Stimulated activated CD4-positive, alpha-beta T cell treated with anti-CD3 and anti-CD28 coated beads, Interleukin-4, amount 100 ng/mL, for 1 hour (primary cell): ENCODE measurements at places on chromosomes 7 and 10.

DNA sequence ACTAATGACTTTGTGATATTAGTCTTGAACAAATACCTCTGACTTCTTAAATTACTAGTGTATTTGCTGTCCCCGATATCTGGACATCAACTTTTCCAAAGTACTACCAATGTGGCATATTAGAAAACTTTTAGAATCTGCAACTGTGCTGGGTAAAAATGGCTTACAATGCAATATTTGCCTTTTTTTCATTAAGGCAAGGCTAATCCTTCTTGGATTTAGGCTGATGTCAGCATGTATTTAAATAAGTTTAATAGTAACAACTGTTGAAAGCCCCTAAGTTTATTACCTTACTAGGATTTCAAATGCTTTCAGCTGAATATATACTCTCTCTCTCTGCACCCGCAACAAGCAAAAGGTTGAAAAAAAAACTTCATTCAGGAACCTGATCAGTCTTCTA lies 1232.3 kb downstream of the REEP3 start:
- no peak for DNase-seq

DNA sequence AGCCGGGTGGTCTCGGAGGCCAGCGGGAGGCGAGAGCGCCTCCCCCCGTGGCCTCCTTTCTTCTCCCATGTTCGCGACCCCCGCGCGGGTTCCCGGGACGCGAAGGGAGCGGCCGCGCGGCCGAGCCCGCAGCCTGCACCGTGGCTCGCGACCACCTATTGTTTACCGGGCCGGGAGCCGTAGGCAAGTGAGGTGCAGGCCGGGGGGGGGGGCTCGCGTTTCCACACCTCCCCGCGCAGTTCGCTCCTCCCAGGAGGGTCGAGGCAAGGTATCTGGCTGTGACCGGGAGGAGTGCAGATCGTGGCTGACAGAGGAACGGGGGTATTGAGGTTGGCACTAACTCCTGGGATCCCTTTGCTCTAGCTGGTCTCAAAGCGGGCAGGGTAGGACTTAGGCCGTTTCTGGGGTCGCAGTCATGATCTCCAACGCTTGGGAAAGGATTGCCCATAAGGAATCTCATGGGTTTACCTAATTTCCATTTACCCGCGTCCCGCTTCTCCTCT lies 734 bp downstream of the PTPN12 start:
- DNase-seq: peak; percentile 37

GRCh38 chr7:156892081-156892800 lies 742 bp downstream of the LMBR1 start:
- DNase-seq: peak; percentile 64

GRCh38 chr7:22252936-22253536 lies 103.9 kb downstream of the RAPGEF5 start:
- no peak for DNase-seq

GRCh38 chr10:125990974-125991373 lies 94.6 kb downstream of the FANK1 start:
- DNase-seq: no peak

DNA sequence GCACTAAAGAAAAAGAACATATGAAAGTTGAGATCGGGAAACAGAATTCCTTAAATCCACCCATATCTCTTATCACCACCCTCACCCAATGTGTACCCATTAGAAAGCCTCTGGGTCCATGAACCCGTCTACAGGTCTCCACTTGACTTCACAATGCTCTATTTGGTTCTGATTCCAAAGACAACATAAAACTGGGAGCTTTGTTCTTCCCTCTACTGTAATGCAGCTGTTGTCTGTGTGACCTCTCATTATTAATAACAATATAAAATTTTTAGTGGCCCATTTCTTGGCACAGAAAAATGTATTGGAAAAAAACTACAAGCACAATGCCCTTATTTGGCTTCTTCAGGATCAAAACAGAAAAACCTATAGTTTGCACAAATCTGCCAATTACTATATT lies 30.0 kb downstream of the DOCK4 start:
- no peak for DNase-seq

- no peak for DNase-seq
Observed at GRCh38 chr7:121547544-121548092, 151.5 kb upstream of the FAM3C start.

- DNase-seq: no peak
Observed at GRCh38 chr10:46328853-46329689, 42.3 kb downstream of the ANTXRL start.

GRCh38 chr7:47194516-47195057 lies 387.3 kb downstream of the TNS3 start:
- no peak for DNase-seq

DNA sequence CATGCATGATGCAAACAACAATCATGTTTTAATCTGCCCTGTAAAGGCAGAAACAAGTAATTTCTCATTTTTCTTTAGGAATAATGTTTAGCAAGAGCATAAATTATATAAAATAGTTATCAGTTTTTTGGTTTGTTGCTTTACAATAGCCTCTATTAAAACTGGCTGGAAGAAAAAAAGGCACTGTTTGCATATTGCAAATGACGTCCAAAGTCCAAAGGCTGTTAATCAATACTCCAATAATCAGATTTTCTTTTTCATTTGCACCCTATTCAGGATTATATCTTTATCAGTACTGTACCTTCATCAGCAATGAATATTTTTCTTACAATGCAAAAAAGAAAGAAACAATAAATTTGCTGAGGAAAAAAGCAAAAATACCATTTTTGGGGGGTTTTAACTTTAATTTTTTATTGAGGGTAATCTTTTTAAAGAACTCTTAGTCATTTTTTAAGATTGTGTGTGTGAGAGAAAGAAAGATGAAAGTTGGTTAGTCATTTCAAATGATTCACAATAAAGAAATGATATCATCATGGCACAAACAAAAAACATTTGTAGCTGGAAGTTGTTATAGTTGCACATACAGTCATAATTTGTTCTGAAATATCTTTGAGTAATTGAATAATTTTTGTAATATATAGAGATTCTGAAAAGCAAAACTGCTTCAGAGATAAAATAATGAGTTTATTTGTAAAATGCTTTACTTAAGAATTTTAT lies 44.4 kb upstream of the AKR1C2 start:
- no peak for DNase-seq

GRCh38 chr7:110522761-110523200 lies 568.1 kb upstream of the LRRN3 start:
- DNase-seq: no peak

DNA sequence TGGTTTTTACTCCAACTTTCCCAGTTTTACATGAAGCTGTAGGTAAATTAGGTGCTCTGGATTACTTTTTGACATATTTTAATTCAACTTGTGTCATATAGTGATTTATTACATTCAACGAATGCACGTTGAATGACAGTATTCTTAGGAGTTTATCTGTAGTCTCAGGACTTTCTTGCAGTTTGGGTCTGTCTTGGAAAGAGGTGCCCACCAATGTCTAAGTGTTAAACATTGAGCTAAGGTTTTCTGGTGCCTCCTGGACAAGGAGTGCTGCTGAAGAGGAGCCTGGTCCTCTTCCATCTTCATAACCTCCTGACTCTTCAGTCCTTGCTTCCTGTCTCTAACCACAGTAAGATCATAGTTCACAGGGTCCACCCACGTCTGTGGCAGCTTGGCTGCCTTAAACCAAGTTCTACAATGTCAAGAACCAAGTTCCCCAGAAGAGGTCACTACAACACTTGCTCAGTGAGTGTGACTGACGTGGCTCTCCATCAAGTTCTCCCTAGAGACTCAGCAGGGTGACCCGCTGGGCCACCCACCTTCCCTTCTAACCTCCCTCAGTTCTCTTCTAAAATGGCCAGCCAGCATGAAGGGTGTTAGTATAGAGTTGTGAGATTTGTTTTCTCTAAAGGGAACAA lies 6.1 kb downstream of the NPY start:
- peak; percentile 36 for DNase-seq

DNA sequence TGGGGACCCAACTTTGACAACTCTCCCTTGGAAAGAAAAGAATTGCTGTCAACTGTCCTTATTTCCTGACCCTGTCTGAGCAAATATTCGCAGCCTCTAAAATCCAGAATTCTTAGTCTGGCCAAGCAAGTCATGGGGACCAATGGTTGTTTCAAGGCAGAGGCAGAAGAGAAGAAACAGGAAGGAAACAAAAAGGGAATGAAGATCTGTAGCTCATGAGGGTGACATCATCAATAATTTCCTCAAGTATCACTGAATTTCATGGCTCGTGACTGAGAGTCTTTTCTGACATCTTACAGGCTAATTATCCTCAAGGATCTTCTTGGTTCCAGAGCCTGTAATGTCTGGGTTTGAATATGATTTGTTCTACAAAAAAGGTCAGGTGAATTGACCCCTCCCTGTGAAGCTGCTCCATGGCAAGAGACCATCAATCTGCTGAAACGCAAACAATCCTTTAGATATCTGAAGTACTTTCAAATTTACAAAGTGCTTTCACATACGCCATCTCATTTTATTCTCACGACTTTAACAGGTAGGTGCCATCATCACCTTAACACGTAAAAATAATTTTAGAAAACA lies 5.8 kb downstream of the CDK6 start:
- no peak for DNase-seq

GRCh38 chr10:33215154-33215553 lies 119.3 kb downstream of the NRP1 start:
- no peak for DNase-seq

GRCh38 chr10:45505311-45505710 lies 131.3 kb downstream of the ALOX5 start:
- DNase-seq: no peak

DNA sequence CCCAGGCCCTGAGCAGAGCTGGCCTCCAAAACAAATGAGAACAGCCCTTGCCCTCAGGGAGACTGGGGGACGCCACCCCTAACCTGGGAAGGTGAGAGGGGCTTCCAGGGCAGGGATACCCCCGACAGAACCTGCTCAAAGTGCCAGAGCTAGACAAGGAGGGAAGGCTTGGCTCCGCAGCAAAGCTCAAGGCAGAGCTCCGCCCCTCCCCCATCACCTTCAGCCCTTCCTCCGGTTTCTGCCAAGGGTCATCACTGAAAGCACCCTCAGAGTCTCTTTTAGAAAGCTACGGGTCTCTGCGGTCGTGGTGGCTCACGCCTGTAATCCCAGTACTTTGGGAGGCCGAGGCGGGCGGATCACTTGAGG lies 73.4 kb upstream of the CUX1 start:
- no peak for DNase-seq

DNA sequence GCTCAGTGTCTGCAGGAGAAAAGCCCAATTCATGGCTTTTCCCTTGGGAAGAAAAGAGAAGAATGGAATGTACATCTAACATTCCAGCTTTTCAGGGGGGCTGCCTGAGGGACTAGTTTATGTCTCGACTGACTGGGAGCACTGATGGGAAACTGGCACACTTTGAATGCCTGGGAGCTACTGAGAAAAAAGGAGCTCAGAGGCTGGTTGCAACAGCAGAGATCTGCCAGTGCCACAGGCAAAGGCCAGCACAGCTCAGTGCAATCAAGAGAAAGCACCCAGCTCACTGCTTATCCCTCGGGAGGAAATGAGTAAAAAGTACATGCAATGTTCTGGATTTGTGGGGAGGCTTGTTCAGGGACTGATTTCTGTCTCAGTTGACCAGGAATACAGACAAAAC lies 226.2 kb downstream of the COBL start:
- no peak for DNase-seq

- DNase-seq: no peak
Observed at GRCh38 chr7:80583901-80584300, 54.5 kb upstream of the CD36 start.

DNA sequence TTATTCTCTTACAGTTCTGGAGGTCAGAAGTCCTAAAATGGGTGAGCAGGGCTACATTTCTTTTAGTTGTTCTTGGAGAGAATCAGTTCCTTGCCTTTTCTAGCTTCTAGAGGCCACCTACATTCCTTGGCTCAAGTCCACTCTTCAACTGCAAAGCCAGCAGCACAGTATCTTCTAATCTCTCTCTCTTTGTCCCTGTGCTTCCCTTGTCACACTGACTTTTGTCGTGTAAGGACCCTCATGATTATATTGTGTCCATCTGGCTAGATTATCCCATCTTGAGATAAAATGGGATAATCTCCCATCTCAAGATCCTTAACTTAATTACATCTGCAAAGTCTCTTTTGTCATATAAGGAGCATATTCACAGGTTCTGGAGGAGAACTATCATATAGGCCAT lies 359.0 kb downstream of the ADRA2A start:
- DNase-seq: no peak

DNA sequence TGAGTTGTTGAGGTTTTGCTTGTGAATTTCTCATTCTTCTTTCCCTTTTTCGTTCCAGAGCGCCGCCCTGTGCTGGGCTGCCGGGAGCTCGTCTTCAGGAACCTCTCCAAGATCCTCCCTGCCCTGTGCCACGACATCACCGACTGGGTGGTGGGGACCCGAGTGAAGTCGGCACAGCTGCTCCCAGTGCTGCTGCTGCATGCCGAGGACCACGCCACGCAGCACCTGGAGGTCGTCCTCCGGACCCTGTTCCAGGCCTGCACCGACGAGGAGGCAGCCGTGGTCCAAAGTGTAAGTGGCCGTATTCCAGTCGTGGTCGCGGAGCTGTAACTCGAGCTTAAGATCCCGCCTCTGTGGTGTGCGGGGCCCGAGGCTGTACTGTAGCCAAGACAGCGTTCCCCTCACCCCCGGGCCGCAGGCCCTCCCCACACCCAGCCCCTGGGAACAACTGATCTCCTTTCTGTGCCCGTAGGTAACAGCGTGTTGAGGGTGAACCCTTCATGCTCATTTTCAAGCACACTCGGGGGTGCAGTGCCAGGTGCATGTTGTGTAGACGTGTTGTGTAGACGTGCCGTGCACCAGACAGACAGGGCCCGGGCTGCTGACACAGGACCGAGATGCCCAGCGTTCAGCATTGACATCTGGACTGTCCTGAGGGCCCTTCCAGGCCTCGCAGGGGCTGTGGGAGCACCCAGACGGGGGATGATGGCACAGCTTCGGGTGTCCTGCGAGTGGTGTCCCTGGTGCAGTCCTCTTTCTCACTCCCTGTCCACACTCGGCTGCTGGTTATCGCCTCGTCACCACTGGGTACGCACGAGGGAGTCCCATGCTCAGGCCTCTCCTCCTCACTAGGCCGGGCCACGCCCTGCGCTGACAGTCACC lies 27.7 kb upstream of the PRKAR1B start:
- no peak for DNase-seq

GRCh38 chr7:25907214-25907613 lies 244.8 kb upstream of the NFE2L3 start:
- DNase-seq: no peak

DNA sequence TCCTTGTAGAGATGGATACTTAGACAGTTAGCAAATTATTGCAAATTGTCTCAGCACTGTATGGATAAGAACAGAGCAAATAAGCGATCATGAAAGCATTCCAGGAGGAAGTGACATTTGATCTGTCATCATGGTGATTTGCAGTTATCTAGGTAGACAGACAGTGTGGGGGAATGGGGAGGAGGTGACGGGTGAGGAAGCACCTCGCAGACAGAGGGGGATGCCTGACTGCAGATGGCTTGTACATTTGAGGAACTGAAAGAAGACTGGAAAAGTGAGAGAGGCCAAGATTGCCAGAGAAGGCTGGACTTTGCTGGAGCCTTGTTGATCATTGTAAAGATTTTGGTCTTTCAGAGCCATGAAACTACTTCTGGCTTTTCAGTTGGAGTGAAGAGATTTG lies 318.2 kb upstream of the CELF2 start:
- no peak for DNase-seq

GRCh38 chr7:5671046-5671445 lies 110.4 kb downstream of the RNF216 start:
- DNase-seq: no peak
